Endothelial cell (in vitro differentiated cells): ENCODE measurements at places on chromosomes 1 and 21.

- DNase-seq, result no peak
- H3K4me1 ChIP-seq, result peaks cover 6% of the 10 kb centered on the region
- no peaks in the 10 kb centered on the region for H3K36me3 ChIP-seq
- no peak overlapping the region for H3K27ac ChIP-seq
Observed at GRCh38 chr1:100516857-100517256, 21.1 kb upstream of the GPR88 start.

DNA sequence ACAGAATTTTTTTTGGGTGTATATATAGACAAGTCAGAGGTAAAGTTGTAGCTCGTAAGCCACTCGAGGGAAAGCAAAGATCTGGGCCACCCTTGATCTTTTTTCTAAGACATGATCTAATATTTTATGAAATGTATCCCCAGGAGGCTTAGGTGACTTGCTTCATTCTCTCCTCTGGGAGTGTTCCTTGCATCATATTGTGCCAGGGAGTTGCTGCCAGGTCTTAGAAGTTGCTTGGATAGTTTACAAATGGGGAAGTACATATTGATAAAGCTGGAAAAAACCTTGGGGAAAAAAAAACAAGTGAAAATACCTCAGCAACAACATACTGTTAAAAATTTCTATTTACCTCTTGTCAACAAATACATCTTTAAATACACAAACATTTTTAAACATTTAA, 110.9 kb upstream of the CYYR1 start:
- H3K4me1 ChIP-seq, result no peaks in the 10 kb centered on the region
- peaks cover 2% of the 10 kb centered on the region for H3K27me3 ChIP-seq

GRCh38 chr1:212230329-212230728, 54.9 kb upstream of the PPP2R5A start:
- no peaks in the 10 kb centered on the region for H3K36me3 ChIP-seq
- no peak overlapping the region for H3K4me3 ChIP-seq
- no peak for DNase-seq
- peaks cover 5% of the 10 kb centered on the region for H3K27me3 ChIP-seq
- H3K27ac ChIP-seq, result no peak overlapping the region

- no peak for DNase-seq
- no peaks in the 10 kb centered on the region for H3K4me1 ChIP-seq
- H3K27ac ChIP-seq, result no peak overlapping the region
- H3K27me3 ChIP-seq, result peaks cover 2% of the 10 kb centered on the region
Observed at GRCh38 chr1:227718932-227719331, 16.2 kb downstream of the JMJD4 start.

DNA sequence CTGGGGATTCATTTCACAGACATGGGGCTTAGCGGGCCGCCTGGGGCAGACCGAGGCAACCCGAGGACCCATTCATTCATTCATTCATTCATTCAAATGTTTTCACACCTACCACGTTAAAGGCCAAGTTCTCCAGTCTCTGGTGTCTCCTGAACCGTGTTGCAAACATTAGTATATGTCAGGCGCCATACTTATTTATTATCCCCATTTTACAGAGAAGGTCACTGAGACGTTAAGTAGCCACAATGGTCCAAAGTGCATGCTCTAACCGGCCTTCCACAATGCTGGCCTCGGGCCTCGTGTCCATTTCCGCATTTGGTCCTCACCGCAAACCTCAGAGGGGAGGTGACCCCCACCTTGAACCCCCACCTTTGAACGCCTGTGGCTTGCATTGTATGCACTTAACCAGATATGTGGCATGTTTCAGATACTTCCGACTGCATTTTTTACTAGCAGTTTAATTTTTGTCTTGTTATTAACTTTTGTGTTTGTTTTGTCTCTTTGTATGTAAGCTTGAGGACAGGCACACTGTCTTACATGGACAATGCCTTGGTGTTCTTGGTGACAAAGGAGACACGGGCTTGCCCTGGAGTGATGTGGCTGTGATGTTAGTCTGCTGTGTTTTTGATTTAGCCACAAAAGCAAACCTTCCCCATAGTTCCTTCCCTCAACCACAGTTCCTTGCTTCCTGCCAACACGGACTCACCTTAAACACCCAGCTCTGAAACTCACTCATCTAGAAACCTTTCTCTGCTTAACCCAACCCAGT, 1.2 kb upstream of the IFFO2 start:
- peaks cover 6% of the 10 kb centered on the region for H3K36me3 ChIP-seq
- H3K27ac ChIP-seq, result no peak overlapping the region
- no peak for DNase-seq
- H3K4me1 ChIP-seq, result peaks cover 22% of the 10 kb centered on the region
- H3K27me3 ChIP-seq, result peaks cover 11% of the 10 kb centered on the region
